ENCODE measurements at places on chromosomes 4 and X.

- peak; percentile 40 for DNase-seq
Observed at GRCh38 chr4:139619644-139620043, 46.0 kb upstream of the MGST2 start.

DNA sequence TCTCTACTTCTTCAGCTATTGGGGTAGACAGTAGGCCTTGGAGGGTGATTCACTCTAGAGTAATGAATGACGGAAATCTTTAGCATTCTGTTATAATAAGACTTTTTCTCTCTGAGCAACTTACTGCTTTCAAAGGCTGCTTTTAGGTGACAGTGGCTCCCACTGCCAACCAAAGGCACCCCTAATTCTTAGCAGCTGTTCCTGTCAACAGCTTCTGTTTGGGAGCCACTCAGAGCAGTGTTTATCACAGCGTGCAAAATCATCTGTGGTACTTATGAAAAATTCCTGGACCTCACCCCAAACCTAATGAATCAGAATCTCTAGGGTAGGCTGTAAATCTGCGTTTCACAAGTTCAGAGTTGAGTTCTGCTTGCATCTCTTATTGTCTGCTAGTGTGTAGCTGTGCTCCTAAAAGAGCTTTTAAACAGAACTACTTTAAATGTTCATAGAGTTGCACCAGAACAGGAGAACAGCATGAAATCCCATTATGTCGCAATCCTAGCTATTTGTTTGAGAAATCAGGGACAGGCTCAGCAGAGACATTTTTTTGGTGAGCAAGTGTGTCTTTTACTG, 52.8 kb upstream of the POU4F2 start:
- peak; percentile 73 for DNase-seq

DNA sequence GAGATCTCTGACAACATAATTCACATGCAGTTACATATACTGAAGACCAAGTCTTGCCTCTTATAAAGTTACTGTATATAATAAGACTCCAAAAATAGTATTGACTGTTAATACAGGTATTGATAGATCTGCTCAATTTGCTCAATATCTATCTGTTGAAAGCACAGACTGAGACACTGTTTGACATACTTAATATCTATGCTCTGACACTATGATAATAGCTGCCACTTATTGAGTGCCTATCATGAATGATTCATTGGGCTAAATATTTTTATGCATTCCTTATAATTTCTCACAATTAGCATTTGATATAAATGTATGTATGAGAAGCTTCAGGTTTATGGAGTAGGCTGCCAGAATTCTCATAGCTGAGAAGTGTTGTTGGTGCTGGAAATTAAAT, 1600.9 kb upstream of the IGFBP7 start:
- no peak for DNase-seq

DNA sequence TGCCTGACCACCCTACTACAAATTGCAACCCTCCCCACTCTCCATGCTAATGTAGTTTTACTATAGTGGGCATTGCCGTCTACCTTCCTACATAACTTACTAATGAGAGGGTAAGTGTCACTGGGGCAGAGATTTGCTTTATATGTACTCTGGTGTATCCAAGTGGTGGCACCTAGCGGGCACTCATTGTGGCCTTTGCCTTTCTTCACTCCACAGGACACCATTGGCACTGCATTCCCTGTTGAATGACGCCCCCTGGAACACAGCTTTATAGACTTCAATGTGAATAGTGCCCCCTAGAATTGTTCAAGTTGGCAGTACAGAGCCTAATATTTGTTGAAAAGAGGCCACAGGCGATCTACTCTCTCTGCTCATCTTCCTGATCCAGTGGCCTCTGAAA, 215.8 kb downstream of the MID1IP1 start:
- no peak for DNase-seq

DNA sequence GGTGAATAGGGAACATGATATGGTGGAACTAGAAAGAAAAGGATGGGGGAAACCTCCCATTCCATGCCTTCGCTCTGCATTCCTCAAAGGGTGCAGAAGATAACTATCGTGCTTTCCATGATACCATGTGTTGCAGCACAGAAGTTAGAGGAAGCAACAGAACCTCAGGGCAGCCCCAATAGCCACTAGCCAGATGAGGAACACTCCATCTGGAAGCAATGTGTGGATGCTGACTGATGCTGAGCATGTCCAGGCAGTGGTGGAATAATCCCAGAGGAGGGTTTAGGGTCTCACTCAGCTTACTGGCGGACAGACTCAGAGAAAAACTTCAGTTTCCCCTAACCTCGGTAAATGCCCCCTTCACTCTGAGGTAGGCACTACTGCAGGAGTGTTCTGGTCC, 7.5 kb downstream of the SMIM10 start:
- DNase-seq: peak; percentile 46

Measured in EH (cell line).